ENCODE measurements at places on chromosomes 16 and 17.

GRCh38 chr17:50657627-50658026 is 22.9 kb downstream of the ABCC3 start:
- no peak for DNase-seq

DNA sequence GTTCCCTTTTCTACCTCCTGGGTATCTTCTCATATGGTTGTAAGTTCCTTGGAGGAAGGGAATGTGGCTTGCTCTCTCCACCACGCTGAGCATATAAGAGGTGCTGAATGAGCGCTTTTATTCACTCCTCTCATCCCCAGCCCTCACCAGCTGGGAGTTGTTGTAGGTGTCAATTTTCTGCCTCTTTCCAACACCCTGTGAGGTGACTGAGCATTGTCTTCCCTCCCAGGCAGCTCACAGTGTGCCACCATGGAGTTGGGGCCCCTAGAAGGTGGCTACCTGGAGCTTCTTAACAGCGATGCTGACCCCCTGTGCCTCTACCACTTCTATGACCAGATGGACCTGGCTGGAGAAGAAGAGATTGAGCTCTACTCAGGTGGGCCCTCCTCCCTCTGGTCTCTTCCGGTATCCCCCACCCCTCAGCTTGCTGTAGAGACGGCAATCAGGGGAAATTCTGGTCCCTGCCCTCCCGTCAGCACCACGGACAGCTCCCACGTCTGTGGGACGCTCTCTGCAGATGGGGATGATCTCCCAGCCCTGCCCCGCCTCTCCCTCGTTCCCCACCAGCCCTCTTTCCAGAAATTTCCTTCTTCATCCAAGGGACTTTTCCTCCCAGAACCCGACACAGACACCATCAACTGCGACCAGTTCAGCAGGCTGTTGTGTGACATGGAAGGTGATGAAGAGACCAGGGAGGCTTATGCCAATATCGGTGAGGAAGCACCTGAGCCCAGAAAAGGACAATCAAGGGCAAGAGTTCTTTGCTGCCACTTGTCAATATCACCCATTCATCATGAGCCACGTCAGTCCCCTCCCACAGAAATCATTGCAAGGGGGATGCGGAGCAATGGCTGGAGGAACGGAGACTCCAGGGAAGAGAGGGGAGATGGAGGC is 18.3 kb downstream of the CIITA start:
- peak; percentile 38 for DNase-seq

GRCh38 chr16:12575288-12575687 is 228.4 kb downstream of the CPPED1 start:
- no peak for DNase-seq

DNA sequence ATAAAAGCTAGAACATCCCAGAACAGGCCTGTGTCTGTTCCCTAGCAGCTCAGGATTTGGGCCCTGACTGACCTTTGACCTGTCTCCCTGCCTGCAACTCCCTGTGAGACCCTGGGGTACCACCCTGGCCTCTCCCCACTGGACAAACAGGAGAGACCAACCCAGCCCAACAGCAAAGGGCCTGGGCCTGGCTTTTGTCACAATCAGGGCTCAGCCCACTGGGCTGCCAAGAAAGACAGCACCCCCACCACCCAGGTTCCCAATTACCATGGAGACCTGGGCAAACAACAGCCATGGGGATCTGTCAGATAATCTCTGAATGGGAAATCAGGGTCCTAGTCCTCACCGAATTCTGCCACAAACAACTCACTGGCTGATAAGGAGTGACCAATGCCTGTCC is 11.1 kb downstream of the PLLP start:
- DNase-seq, result no peak

- DNase-seq, result no peak
These were observed 60.4 kb downstream of the NOG start for GRCh38 chr17:56653877-56654276.

DNA sequence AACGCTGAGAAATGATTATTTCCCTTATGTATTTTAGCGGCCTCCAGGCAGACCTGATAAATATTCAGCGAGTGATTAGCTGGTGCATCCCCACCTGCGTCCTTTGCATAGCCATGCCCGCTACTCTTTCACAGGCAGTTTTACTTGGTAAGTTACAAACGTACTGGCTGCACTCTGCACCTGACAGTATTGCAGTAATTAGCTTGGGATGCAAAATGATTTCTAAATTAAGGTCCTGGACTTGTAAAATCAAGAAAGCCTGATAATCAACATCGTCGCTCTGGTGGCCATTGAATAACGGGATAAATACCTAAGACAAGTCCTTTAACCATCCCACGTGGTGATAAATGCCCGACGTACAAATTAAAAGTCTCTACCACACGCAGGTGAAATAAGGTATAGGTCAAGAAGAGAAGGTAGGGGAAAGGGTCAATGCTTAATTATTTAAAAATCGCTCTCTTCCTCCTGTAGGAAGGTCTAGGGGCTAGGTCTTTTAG is 998 bp upstream of the PRKCA start:
- DNase-seq, result no peak

DNA sequence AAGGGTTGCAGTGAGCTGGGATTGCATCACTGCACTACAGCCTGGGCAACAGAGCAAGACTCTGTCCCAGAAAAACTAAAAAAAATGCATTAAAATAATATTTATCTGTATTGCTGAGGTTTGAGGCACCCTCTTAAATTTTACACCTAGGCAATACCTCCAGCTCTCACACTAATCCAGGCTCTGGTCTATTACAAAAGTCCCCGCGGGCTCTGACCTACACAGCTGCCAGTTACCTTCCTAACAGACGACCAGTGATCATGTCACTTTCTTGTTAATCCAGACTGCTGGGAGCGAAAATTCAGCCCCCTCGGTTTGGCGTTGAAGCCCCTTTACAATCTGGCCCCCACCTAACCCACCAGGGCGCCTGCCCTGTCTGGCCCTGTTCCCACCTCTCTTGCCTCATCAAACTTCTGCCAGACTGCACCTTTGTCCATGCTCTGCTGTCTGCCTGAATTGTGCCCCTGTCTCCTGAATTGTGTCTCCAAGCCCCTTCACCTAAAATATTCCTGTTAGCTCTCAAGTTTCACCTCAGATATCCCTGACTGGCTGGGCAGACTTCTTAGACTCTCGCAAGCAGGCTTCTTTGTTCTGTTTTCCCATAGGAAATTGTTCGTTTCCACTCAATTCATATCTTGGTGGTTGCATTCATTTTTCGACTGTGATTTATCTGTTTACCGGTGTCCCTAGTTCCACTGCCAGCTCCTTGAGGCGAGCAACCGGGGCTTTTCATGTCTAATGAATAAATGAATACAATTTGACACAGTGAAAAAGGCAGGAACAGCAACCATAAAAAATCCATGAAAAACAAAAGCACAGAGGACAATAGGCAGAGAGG is 65.9 kb downstream of the PITPNC1 start:
- DNase-seq, result no peak

- DNase-seq, result no peak
These were observed 46.4 kb downstream of the LDHD start for GRCh38 chr16:75070012-75070841.

GRCh38 chr16:49987381-49987780 is 37.6 kb upstream of the CNEP1R1 start:
- DNase-seq, result no peak

- no peak for DNase-seq
These were observed 6.5 kb upstream of the ZNF469 start for GRCh38 chr16:88375996-88376834.
